ENCODE measurements at places on chromosomes 1 and 21.
A peak's percentile ranks its signal among the peaks of the same experiment; 100 is the strongest.

GRCh38 chr1:101240041-101240430, 3.2 kb downstream of the S1PR1 start:
- peak; percentile 25 for DNase-seq

- DNase-seq: no peak
These were observed 66.0 kb downstream of the OBSCN start for GRCh38 chr1:228273720-228274451.

DNA sequence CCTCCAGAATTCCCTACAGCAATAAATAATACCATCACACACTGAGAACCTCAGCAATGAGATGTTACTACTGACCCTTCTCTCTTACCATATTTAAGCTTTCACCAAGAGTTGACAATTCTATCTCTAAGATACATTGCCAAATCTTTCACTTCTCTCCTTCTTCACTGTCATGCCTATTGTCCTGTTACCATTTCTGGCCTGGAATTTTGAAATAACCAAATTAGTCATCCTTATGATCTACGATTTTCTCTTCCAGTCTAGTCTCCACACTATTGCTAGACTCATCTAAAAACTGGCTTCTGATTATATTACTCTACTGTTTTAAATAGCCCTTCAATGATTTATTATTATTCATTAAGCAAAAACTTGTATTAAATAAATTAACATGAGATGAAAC, 656.1 kb upstream of the ADGRL4 start:
- DNase-seq: no peak

- no peak for DNase-seq
These were observed 51.0 kb downstream of the RUNX3 start for GRCh38 chr1:24878775-24879742.

DNA sequence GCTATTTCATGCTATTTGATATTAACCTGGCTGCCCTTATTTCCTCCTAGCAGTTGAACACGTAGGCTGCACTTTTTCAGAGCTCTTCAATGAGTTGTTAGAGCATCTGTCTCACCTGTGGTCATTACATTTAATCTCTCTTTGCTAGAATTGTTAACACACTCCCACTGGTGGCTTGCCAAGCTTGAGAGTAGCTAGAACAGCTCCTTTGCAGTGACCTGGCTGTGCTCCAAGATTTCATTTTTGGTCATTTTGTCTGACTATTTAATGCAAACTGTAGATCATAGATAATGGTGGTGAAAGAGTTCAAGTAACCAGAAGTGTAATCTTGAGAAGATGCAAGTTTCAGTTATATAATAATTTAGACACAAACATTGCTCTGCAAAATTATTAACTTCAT, 105.6 kb downstream of the LRRC7 start:
- DNase-seq: no peak

DNA sequence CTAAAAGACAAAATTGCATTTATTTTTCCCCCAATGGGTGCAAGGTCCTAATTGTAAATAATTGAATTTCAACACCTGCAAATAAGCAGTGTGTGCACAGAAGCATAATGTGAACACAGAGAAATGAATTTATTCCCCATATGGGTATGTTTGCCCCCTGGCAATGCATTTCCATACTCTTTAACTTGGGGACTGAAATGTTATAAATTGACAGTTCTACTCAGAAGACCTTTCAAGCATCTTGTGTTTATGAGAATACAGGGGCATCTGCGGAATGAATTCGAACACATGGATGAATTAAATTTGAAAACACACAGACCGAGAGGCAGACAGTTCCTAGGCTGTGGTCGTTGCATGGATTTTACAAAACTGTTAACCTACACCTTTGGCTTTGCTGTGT, 3.5 kb downstream of the PBX1 start:
- DNase-seq: no peak

GRCh38 chr21:34202553-34203372, 129.4 kb downstream of the MRPS6 start:
- DNase-seq: no peak

- DNase-seq: no peak
These were observed 6.9 kb downstream of the ADSS2 start for GRCh38 chr1:244444854-244445253.
